Liver (tissue), 10 donors: ENCODE measurements at places on chromosomes 13 and 19. TPM values are rescaled to one million over a fixed set of nuclear protein-coding genes. Genes with fewer than 3 reads are reported as not detected.

Gene PRR20B
- not detected for polyA plus RNA-seq

Gene FCHO1
- 0.69 TPM for polyA plus RNA-seq

Gene FAM216B
- not detected for polyA plus RNA-seq

Gene PRSS57
- polyA plus RNA-seq, result not detected

Gene PSG3
- polyA plus RNA-seq, result not detected

Gene GZMM
- 1.3 TPM for polyA plus RNA-seq

Gene RASGRP4
- polyA plus RNA-seq, result 0.60 TPM

Gene CEACAM3
- polyA plus RNA-seq, result not detected

Gene PSG7
- not detected for polyA plus RNA-seq

DNA sequence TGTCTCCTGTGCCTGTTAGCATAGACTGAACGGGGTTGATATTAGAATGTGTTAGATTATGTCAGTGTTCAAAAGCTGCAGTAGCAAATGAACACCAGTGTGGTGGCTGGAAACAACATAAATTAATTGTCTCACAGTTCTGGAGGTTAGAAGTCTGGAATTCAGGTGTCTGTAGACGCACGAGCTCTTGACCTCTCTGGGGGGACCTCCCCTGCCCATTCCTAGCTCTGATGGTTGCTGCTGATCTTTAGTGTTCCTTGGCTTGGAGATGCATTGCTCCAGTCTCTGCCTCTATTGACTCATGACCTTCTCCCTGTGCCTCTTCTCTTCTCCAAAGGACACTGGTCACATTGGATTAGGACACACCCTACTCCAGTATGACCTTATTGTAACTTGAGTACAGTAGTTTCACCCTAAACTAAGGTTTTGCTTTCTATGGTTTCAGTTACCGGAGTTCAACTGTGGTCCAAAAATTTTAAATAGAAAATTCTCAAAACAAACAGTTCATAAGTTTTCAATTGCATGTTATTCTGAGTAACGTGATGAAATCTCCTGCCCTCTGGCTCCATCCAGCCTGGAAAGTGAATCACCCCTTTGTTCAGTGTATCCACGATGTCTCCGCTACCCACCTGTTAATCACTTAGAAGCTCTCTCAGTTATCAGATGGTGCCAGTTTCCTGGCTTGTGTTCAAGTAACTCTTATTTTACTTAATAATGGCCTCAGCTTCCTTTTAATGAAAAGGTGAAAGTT, 273.2 kb downstream of the MYO16 start:
- no peak for DNase-seq

DNA sequence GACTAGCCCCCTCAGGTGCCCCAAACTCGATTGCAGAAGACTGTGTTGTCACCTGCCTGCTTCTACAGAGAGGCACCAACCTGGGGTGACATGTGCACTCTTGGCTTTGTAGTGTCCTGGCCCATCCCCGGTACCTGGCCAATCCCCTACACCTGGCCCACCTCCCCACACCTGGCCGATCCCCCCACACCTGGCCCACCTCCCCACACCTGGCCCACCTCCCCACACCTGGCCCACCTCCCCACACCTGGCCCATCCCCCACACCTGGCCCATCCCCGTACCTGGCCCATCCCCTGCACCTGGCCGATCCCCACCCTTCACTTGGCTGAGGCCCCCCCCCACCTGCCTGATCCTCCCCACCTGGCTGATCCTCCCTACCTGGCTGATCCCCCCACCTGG, 25.4 kb downstream of the ATP11A start:
- DNase-seq, result no peak

- no peak for DNase-seq
Measured at GRCh38 chr13:44241638-44242037, 132.0 kb upstream of the SERP2 start.

- peak; percentile 40 for DNase-seq
Measured at GRCh38 chr19:58229255-58229639, 533 bp downstream of the ZNF544 start.

DNA sequence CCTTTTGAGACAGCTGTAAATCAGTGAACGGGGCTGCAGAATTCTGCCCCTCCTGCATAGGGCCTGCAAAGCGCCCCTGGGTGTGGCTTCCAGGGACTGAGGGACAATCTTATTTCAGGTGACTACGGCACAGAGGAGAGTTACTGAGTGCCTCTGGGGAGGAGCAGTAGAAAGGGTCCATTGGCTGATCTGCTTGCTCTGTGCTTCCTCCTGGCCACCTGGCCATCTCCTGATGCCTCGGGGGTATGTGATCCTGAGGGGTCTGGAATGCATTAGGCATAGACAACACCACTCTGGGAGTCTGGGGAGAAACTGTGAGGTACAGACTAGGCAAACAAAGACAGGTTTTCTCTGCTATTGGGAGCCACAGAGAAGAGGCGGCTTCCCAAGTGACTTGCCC, 2.8 kb downstream of the KCTD15 start:
- no peak for DNase-seq

DNA sequence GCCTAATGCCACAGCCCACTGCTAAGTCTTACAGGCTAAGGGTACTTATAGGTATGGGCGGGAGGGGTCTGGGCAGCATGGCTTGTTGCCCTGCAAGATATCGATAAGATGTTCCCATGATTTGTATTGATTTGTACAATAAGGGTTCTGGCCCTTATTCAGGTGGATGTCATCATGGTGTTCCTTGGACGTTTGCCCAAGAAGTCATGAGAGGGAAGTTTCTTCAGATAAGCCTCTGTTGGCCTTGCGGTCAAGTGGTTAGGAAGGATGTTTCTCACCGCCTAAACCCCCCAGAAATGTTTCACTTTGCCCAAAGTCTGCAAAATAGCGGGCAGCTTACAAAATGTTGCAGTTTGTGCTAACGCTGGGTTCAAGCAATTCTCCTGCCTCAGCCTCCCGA, 7.3 kb downstream of the PARP4 start:
- no peak for DNase-seq

- no peak for DNase-seq
Measured at GRCh38 chr19:962683-963400, 21.3 kb upstream of the WDR18 start.

DNA sequence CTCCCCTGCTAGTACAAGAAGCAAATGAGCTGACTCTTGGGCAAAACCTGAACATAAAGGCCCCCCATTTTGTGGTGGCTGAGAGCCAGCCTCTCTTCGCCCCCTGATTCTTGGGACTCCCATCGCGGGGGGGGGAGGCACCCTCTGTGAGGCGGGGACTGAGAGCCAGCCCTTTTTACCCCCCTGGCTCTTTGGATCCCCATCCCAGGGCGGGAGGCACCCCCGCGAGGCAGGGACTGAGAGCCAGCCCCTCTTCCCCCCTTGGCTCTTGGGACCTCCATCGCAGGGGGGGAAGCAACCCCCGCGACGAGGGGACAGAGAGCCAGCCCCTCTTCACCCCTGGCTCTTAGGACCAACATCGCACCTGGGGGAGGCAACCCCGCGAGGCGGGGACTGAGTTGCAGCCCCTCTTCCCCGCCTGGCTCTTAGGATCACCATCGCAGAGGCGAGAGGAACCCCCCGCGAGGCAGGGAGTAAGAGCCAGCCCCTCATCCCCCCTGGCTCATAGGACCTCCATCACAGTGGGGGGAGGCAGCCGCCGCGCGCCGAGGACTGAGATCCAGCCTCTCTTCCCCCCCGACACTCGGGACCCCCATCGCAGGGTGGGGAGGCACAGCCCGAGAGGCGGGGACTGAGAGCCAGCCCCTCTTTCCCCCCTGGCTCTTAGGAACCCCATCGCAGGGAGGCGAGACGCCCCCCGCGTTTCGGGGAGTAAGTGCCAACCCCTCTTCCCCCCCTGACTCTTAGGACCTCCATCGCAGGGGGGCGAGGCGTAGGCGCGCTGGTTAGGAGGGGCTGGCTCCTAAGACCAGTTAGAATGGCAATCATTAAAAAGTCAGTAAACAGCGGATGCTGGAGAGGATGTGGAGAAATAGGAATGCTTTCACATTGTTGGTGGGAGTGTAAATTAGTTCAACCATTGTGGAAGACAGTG, 2428.4 kb upstream of the PCDH20 start:
- no peak for DNase-seq

- DNase-seq, result peak; percentile 28
Measured at GRCh38 chr19:31991984-31992655, 353.3 kb upstream of the ZNF507 start.

DNA sequence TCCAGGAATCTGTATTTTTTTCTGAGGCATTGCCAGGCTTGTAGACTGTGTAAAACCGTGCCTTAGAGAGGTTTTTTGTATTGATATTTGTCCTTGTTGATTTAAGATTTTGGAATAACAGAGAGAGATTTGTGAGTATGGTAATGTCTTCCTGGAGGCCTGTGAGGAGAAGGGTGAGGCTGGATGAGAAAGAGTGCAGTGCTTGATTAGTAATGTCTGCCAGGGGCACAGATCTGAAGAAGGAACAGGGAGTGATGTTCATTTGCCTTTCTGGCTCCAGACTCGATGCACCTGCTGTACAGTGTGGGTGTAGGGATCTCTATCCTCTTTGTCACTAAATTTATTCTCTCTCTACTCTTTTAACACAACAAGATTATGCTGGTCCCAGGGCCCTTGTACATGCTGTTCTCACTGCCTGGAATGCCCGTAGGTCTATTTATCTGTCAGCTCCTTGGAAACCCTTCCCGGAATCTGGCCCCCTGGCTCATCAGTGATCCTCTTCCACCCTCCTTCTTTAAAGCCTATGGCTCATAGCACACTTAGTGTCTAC, 4.2 kb downstream of the FIZ1 start:
- DNase-seq, result no peak

- DNase-seq, result no peak
Measured at GRCh38 chr13:74466020-74466419, 331.8 kb upstream of the KLF12 start.

DNA sequence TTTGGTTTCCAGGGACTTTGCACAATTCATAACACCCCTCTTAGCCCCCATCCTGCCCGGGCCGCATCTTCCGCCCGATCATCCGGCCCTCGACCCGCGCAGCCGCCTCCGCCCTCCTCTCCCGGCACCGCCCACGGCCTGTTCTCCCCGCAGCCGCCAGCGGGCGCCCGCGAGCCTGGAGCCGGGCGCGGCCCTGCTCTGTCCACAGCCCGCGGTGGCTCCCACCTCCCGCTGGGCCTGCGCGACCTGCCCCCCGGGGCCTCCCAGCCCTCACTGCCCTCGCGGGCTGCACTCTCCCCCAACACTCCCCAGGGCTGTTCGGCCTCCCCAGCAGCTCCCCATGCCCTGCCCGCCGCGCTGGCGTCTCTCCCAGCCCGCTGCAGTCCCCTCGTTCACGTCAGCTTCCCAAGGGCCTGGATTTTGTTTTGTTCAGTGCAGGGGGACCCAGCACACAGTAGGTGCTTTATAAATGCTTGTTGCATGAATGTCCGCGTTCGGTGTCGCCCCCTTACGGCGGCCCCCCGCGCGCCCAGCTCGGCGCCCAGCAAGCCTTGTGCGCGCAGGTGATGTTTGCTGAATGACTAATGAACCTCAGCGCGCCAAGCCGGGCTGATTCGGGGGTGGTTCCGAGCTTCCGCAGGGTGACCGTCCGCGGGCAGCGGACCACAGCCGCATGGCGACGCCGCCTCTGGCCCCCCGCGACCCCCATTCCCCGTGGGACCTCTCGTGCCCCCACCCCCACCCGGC, 4.6 kb upstream of the APC2 start:
- DNase-seq, result peak; percentile 86

DNA sequence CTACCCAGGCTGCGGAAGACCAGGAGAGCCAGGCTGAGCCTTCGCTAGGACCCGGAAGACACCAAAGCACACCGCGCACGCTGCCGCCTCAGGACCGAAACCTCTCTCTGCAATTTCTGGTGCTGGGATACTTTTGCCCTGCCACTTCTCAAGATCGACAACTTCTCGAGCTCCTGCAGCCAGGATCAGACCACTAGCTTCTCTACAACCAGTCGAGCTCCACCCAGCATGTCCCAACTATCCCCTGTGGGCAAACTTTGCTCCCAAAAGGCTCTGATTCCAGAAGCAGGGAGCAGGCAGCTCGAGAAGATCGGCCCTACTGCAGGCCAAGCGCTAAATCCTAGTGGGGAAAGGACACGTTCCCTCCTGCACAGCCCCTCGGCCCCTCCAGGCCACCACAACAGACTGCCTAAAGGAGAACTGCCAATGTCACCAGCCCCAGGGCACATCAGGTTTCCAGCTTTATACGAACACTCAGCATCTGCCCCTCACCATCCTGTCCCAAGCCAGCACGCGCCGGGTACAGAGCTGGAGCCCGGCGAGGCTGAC, 979 bp downstream of the AKAP8 start:
- DNase-seq, result no peak

GRCh38 chr13:113121928-113122471, 599 bp upstream of the F10 start:
- peak; percentile 19 for DNase-seq

DNA sequence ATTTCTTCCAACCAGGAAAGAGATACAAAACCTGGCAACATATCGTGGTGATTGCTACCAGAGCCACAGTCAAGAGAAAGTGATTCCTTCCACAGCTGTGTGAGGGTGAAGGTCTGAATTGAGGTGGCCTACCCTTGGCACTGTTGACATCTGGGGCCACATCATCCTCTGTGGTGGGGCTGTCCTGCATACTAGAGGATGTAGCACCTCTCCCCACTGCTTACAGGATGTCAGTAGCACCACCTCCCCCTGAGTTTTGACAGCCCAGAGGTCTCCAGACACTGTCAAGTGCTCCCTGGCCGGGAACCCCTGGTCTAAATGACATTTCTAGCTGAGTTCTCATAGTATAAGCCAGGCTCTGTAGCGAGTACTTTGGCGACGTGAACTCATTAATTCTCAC, 15.5 kb downstream of the PTGER1 start:
- no peak for DNase-seq

DNA sequence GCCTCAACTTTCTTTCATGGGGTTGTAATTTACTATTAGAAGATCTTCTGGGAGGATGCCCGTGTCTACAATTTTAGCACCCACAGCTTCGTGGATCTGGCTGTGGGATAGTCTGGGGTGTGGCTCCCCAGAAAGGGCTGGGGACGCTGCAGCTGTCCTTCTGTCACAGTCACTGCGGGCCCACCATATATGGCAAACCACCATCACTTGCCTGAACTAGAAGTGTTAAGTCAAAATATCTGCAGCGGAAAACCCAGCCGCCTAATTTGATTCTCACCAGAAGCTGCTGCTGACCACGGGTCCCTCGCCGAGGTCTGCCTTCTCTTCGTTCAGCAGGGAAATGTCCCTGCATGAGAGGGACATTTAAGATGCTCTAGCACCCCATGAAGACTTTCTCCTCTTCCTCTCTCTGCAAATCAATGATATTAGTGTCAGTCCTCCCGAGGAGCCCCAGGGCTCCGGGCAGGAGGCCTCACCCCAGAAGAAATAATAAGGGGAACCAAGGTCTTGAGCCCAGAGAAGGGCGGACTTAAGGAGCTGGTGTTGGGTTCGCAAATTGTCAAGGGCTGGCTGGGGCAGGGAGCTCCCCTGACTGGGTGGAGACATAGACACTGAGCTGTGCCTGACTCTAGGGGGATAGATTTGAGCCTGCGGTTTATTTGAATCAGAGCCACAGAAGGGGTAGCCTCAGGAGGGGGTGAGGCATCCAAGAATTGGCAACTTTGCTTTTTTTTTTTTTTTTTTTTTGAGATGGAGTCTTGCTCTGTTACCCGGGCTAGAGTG, 3.0 kb upstream of the MATK start:
- no peak for DNase-seq

- no peak for DNase-seq
Measured at GRCh38 chr13:30719525-30719914, 15.8 kb upstream of the ALOX5AP start.
